ENCODE measurements at places on chromosomes 1 and 21.

- peaks cover 11% of the 10 kb centered on the region for H3K27me3 ChIP-seq
- no peaks in the 10 kb centered on the region for H3K36me3 ChIP-seq
- H3K4me3 ChIP-seq, result no peak overlapping the region
- no peak for DNase-seq
Measured at GRCh38 chr1:229379846-229380245, 37.0 kb upstream of the CCSAP start.

- DNase-seq, result no peak
- peaks cover 10% of the 10 kb centered on the region for H3K27me3 ChIP-seq
- H3K4me1 ChIP-seq, result no peaks in the 10 kb centered on the region
Measured at GRCh38 chr1:175591083-175591743, 152.2 kb downstream of the TNR start.

- no peak overlapping the region for H3K4me3 ChIP-seq
- peaks cover 2% of the 10 kb centered on the region for H3K27me3 ChIP-seq
- no peaks in the 10 kb centered on the region for H3K36me3 ChIP-seq
- H3K27ac ChIP-seq, result no peak overlapping the region
- DNase-seq, result no peak
- H3K4me1 ChIP-seq, result peaks cover 7% of the 10 kb centered on the region
Measured at GRCh38 chr1:171432473-171432872, 52.9 kb upstream of the PRRC2C start.

DNA sequence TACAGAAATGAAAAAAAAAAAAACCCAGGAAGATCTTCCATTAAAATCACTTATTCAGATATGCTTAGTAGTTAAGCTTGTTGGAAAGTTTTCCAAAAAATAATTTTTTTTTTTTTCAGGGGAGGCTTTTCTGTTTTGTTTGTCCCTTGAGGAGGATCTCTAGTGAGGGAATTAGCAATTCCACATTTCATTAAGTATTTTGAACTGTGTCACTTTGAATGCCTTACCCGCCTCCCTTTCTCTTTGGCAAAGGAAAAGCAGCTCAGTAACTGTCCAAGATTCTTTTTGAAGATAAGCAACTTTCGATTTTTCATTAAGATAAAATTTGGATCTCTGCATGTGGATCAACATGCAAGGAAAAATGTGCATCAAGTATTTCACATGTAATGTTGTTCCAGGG is 1.8 kb downstream of the NTNG1 start:
- DNase-seq, result no peak
- no peak overlapping the region for H3K27ac ChIP-seq
- H3K36me3 ChIP-seq, result no peaks in the 10 kb centered on the region
- H3K27me3 ChIP-seq, result peaks cover 57% of the 10 kb centered on the region
- no peak overlapping the region for H3K4me3 ChIP-seq

DNA sequence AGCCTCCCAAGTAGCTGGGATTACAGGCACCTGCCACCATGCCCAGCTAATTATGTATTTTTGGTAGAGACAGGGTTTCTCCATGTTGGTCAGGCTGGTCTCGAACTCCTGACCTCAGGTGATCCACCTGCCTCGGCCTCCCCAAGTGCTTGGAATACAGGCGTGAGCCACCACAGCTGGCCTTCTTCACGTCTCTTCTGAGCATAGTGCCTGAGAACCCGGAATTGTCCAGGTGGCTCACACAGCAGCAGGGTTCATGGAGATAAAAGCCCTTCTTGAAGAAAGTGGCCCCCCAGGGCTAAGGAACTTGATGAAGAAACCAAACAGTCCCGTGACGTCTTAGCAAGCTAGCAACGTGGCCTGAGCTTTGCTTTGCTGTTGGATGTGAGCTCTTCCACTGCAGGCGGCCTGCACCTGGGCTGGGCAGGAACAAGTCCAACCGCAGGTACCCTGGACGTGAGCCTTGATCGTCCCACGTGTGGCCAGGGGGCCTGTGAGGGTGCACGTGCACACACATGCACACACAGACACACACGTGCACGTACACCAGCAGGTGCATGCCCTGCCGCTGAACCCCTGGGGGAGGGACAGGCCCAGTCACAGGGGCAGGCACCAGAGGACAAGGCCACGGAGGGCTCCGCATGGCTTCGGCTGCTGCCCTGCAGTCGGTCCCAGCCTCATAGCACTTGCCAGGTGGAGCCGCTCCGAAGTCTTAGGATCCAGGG is 23.4 kb upstream of the TRAPPC10 start:
- no peak overlapping the region for H3K4me3 ChIP-seq
- peaks cover 6% of the 10 kb centered on the region for H3K27me3 ChIP-seq
- DNase-seq, result no peak
- peaks cover 8% of the 10 kb centered on the region for H3K4me1 ChIP-seq

DNA sequence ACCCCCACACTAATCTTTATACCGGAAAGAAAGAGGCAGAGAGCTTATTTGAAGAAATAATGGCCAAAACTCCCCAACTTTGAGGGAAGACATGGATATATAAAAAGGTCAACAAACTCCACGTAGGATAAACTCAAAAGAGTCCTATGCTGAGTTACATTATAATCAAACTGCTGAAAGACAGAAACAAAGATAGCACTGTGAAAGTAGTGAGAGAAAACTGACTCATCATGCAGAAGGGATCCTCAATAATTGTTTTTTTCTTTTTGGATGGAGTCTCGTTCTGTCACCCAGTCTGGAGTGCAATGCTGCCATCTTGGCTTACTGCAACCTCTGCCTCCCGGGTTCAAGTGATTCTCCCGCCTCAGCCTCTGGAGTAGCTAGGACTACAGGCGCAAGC is 48.5 kb upstream of the TTC39A start:
- H3K27ac ChIP-seq, result no peak overlapping the region
- peaks cover 51% of the 10 kb centered on the region for H3K36me3 ChIP-seq
- no peak overlapping the region for H3K4me3 ChIP-seq
- no peaks in the 10 kb centered on the region for H3K27me3 ChIP-seq
- no peak for DNase-seq

DNA sequence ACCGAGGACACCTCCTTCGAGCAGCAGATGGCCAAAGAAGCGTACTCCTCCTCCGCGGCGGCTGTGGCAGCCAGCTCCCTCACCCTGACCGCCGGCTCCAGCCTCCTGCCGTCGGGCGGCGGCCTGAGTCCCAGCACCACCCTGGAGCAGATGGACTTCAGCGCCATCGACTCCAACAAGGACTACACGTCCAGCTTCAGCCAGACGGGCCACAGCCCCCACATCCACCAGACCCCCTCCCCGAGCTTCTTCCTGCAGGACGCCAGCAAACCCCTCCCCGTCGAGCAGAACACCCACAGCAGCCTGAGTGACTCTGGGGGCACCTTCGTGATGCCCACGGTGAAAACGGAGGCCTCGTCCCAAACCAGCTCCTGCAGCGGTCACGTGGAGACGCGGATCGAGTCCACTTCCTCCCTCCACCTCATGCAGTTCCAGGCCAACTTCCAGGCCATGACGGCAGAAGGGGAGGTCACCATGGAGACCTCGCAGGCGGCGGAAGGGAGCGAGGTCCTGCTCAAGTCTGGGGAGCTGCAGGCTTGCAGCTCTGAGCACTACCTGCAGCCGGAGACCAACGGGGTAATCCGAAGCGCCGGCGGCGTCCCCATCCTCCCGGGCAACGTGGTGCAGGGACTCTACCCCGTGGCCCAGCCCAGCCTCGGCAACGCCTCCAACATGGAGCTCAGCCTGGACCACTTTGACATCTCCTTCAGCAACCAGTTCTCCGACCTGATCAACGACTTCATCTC is 106.8 kb upstream of the VAMP3 start:
- no peak overlapping the region for H3K4me3 ChIP-seq
- no peak for DNase-seq
- no peaks in the 10 kb centered on the region for H3K36me3 ChIP-seq
- H3K27ac ChIP-seq, result no peak overlapping the region
- H3K27me3 ChIP-seq, result no peaks in the 10 kb centered on the region
- no peaks in the 10 kb centered on the region for H3K4me1 ChIP-seq

DNA sequence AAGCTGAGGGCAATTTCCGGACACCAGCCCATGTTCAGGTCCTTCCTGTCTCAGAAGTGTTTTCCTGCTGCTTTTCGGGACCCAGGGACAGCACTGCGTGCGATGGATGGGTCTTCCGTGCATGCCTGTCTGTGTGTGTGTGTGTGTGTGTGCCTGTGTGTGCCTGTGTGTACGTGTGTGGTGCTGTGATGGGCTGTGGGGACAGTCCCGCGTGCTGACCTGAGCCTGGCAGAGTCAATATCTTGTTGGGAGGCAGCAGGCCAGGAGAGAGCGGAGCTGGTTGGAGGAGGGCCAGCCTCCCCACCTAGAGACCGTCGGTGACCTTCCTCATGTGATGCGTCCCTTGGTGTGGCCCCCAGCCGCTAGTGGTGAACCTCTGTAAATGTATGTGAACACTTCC is 13.7 kb downstream of the SKI start:
- no peak for DNase-seq
- H3K4me3 ChIP-seq, result no peak overlapping the region
- H3K27me3 ChIP-seq, result no peaks in the 10 kb centered on the region

- peaks cover 47% of the 10 kb centered on the region for H3K27me3 ChIP-seq
- peaks cover 10% of the 10 kb centered on the region for H3K4me1 ChIP-seq
- DNase-seq, result no peak
- H3K36me3 ChIP-seq, result no peaks in the 10 kb centered on the region
- H3K4me3 ChIP-seq, result no peak overlapping the region
Measured at GRCh38 chr1:206039046-206039973, 13.7 kb upstream of the RHEX start.

- H3K27ac ChIP-seq, result no peak overlapping the region
- no peak for DNase-seq
- peaks cover 7% of the 10 kb centered on the region for H3K27me3 ChIP-seq
Measured at GRCh38 chr1:197486946-197487345, 218.9 kb downstream of the CRB1 start.

- H3K36me3 ChIP-seq, result peaks cover 51% of the 10 kb centered on the region
- peaks cover 19% of the 10 kb centered on the region for H3K4me1 ChIP-seq
- H3K27ac ChIP-seq, result peak overlapping the region; percentile 55
- H3K4me3 ChIP-seq, result peak overlapping the region; percentile 19
Measured at GRCh38 chr1:111127923-111128643, 11.8 kb downstream of the DRAM2 start.

DNA sequence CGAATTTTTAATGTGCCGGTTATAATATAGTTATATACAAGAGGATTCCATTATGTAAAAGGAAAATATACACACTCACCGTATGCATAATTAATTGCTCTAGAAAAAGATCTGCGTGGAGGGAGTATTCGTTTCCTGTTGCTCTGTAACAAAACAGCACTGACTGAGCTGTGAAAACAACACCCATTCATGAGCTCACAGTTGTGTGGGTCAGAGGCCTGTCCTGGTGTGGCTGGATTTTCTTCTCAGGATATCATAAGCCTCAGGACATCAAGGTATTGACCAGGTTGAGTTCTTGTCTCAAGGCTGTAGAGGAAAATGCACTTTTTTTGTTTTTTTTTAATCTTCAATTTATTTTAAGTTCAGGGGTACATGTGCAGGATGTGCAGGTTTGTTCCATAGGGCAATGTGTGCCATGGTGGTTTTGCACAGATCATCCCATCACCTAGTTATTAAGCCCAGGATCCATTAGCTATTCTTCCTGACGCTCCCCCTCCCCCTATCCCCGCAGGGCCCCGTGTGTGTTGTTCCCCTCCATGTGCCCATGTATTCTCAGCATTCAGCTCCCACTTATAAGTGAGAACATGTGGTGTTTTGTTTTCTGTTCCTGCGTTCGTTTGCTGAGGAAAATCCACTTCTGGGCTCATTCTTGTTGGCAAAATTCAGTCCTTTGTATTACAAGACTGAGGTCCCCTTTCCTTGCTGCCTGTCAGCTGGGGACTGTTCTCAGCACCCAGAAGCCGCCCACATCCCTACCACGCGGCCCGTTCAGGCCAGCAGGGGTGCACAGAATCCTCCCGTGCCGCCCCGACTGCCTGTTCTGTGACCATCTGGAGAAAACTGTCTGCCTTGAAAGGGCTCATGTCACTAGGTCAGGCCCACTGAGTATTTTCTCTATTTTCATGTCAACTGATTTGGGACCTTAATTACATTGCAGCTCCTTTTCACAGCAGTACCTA is 87.4 kb upstream of the ERRFI1 start:
- H3K4me1 ChIP-seq, result no peaks in the 10 kb centered on the region
- DNase-seq, result no peak
- no peaks in the 10 kb centered on the region for H3K36me3 ChIP-seq
- H3K27me3 ChIP-seq, result peaks cover 2% of the 10 kb centered on the region

GRCh38 chr1:227880342-227880924 is 65.0 kb downstream of the PRSS38 start:
- DNase-seq, result no peak
- no peak overlapping the region for H3K4me3 ChIP-seq
- H3K27me3 ChIP-seq, result peaks cover 7% of the 10 kb centered on the region
- peaks cover 4% of the 10 kb centered on the region for H3K4me1 ChIP-seq
- peaks cover 2% of the 10 kb centered on the region for H3K36me3 ChIP-seq

DNA sequence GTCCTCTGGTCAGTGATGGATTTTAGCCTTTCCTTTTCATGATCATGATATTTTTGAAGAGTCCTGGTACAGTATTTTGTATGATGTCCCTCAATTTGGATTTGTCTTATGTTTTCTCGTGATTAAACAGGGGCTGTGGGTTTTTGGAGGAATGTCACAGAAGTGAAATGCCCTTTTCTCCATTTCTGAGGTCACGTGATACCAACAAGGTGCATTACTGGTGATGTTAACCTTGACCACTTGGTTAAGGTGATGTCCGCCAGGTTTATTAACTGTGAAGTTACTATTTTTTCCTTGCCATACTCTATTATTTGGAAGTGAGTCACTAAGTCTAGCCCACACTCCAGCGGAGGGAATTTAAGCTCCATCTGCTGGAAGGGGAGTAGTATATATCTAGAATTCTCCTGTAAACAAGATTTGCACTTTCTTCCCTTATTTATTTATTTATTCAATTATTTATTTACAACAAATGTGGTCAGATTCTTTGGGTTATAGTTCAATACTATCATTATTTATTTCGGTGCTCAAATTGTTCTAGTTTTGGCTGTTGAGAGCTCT is 123.4 kb downstream of the HIVEP3 start:
- no peaks in the 10 kb centered on the region for H3K27me3 ChIP-seq
- peaks cover 49% of the 10 kb centered on the region for H3K4me1 ChIP-seq
- H3K4me3 ChIP-seq, result no peak overlapping the region
- peaks cover 10% of the 10 kb centered on the region for H3K36me3 ChIP-seq
- no peak for DNase-seq

DNA sequence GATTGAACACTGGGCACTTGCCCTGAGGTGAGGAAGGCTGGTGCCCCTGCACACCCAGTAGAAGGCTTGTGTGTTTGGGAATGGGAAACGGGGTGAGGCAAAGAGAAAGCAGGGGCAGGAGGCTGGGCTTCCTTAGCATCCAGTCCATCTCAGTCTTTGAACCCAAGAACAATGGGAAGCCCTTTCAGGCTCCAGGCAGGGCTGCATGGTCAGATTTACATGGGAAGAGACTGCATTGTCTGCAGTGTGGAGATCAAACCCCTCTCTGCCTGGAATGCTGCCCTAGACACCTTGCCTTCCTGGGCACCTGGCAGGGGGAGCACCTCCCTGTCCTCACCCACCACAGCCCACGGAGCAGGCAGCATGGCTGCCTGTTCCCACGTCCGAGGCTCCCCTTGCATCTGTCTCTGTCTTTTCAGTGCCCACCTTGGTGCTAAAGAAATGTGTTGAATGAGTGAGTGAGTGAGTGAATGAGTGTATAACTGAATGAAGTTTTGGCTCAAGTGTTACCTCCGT is 268.5 kb downstream of the GRIK3 start:
- no peaks in the 10 kb centered on the region for H3K36me3 ChIP-seq
- peaks cover 15% of the 10 kb centered on the region for H3K27me3 ChIP-seq
- no peak overlapping the region for H3K4me3 ChIP-seq
- DNase-seq, result no peak

GRCh38 chr1:19704247-19705113 is 39.8 kb downstream of the HTR6 start:
- H3K27me3 ChIP-seq, result no peaks in the 10 kb centered on the region
- H3K4me1 ChIP-seq, result peaks cover 5% of the 10 kb centered on the region
- H3K36me3 ChIP-seq, result peaks cover 5% of the 10 kb centered on the region
- peak; percentile 61 for DNase-seq
- no peak overlapping the region for H3K27ac ChIP-seq
